ENCODE measurements at places on chromosomes 5 and 9. TPM values are rescaled to one million over a fixed set of nuclear protein-coding genes. Genes with fewer than 3 reads are reported as not detected.

OR1J2 gene
- not detected for total RNA-seq

CDC20B gene
- total RNA-seq = not detected

NR4A3 gene
- total RNA-seq = 0.17 TPM

TEX53 gene
- not detected for total RNA-seq

PCDHA5 gene
- not detected for total RNA-seq

ANKRD20A1 gene
- total RNA-seq = not detected

TPM2 gene
- 7.0 TPM for total RNA-seq

ADCY2 gene
- not detected for total RNA-seq

DNA sequence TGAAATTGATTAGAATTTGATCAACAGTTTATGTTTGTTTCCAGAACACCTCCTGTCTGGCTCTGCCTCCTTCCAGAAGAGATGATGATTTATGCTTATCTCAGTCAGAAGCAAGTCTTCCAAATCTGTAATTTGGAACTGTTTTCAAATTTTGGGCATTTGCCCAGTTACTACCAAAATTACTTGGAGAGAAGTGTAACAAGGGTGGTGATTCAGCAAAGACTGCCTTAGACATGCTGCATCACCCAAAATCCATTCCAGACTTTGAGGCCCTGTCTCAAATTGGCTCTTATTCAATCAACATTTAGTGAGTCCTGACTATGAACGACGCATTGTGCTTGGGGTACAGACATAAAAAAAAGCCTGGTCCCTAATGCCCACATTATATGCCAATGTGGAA is 89.4 kb downstream of the SH3TC2 start:
- peak; percentile 76 for DNase-seq

- DNase-seq = no peak
These were observed 6.4 kb upstream of the KIF2A start for GRCh38 chr5:62299600-62299999.

DNA sequence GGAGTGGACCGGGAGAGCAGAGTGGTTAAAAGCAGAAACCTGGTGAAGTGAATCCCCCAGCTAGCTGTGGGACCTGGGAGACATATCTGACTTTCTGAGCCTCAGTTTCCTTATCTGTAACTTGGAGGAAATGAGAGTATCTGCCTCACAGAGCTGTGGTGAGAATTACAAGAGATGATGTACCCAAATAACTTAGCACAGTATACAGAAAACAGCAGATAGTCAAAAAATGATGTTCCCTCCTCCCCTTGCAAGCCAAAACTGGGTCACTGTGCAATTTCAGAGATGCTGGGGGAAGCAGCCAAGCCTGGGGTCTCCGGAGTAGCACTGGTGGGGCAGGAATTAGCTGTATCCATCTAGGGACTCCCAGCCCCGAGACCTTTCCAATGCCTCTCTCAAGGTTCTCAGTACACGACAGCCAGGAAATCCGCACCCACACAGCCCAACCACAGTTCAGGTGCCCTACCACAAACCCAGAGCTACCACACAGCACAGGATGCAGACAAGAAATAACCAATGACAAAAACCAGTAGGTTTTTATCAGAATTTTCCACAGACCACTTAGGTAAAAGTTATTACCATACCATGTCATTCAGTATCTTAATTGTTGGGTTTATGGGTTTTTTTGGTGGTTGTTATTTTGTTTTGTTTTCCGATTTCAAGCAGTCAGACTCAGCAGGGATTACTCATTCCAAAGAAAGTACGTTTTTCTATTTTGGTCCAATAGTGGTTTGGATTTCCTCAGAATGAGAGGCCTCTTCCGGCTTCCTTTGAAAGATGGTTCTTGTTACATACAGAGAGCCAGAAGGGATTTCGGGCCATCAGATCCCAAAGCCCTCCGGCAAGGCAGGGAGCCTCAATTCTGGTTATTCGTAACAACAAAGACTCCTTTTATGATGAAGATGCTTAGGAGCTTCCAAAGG is 4.9 kb upstream of the HRH2 start:
- DNase-seq = peak; percentile 61

DNA sequence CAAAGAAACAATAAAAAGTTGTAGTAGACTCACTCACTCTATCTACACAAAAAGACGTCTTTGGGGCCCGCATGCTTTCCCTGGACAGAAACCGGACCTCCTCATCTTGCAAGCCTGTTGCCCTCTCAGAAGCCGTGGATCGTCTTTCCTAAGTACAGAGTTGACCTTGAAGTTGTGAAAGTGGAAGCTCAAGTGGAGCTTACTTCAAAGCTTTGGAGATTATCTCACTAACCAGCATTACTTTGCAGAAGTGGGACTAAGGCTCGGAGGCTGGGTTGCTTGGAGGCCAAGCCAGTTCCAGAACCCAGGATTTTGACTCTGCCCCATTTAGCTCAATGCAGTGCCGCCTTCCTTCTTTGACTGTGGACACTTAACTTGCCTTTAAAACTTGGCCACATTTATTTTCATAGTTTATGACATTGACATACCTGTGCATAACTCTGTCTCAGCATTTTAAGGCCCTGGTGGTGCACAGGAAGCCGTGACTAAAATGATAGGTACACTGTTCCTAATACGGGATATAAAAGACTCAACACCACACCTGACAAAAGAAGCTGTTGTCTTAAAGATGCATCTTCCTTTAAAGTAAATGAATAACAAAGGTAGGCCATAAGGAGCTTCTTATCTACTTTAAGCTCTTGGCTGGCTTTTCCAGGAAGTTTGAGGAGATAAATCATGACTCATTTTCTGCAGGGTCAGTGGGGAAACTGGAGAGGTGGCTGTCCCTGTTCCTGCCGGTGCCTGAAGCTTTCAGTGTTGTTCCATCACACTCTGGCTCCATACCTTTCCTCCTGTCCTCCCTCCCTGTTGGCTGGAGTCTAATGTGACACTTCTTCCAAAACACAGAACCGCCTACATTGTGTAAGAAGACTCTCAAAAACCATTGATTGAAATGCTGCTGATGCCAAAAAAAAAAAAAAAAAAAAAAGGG is 10.7 kb downstream of the SLC25A25 start:
- peak; percentile 82 for DNase-seq

DNA sequence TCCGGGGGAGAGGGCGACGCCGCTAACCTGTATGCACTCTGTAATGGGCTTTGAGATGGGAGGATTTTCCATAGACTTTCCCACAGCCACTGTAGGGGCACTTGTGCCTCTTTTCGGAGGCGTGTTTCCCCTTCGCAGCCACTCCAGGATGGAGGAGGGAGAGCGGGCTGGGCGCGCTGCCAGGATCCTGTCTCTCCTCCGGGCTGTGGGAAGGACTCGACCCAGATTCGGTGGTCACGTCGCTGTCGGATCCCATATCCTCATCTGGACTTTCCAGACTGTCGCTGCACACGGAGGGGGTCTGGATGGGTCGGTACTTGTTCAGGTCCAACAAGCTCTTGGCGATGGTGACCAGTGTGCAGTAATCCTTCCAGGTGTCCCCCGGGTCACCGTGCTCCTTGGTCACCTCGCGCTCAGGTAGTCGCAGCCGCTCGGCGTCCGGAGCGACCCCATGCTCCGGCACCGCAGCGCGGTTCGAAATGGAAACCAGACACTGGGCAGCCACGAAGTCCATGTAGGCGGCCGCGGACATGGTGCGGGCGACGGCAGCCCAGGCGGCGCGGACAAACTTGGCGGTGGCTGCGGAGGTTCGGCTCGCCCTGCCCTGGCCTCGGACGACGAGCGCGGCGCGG is 1.5 kb downstream of the KLF9 start:
- peak; percentile 87 for DNase-seq

DNA sequence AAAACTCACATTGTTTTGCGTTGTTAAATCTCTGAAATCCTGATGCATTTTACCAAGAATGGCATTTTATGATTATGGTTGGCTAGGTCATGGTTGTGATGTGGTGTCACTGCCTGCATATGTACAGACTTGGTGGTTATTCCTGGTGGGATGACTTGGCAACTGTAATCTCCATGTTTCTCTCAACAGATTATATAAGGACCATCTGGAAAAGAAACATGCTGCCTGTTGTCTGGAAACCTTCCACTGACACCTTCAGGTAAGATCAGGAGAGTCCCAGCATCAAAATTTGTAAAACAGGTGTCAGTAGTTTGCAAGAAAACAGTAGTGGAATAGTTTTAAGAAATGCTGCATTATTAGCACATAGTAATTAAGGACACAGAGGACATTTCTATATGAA is 3.0 kb upstream of the ACER2 start:
- no peak for DNase-seq

DNA sequence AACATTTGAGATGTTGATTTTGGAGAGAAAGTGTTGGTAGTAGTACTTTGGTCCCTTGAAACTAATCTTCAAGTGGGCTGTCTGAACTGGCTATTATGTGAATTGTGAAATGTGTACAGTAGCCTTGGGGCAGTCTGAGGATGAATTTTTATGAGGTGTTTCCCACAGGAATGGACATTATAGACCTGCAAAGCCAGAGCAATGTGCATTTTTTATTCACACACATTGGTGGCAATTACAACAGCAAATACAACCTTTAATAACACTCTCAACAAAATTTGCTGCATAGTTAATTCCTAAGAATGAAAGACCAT is 147.0 kb downstream of the PAM start:
- peak; percentile 70 for DNase-seq

DNA sequence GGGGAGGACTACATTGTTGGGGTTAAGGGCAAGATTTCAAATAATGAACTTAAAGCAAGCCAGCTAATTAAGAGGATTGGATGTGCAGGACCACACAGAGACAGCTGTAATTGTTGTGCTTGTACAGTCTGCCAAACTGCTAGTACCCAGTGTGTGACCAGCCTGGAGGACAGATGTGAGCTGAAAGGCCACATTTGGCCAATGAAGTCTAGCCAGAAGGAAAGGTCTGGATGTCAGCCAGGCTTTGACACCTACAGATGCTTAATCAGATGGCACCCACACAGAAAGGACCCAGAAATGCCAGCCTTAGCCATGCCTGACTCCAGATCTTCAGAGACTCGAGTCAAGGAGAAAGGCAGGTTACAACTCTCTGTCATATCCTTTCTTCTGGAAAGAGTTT is 491.1 kb downstream of the KIF4B start:
- no peak for DNase-seq

DNA sequence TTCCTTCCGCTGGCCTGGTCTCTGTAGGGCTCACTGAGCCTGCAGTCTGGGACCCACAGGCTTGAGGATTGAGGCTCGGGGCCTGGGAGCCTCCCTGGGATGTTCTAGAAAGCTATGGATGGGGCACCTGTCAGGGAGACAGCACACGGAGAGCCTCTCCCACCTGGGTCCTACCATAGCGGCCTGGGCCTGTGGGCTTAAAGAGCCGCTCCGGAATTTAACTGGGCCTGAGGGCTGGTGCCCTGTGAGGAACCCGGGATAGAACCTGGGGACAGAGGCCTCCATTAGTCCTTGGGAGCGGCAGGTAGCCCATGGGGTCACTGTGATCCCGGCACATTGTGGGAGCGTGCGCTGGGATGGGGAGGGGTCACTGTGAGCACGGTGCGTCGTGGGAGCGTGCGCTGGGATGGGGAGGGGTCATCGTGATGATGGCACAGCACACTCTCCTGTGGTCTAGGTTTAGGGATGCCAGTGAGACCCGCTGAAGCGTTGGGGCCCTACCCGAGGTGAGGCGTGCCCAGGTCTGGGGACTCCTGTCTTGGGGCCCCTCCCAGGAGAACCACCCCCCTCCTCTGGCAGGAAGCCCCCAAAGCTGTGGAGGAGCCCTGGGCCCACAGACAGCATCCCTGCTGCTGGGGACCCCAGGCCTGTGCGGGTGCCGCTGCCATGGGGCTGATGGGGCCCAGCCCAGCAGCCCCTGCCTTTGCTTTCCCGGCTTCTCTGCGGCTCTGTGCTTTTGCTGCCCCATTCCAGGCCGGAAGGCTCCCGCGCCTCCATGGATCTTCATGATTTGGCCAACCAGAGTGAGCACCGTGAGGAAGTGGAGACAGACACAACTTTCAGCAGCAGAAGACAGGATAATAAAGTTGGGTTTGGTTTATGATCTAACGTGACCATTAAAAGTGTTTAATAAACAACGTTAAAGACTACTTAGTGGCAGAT is 3.4 kb upstream of the CEP72 start:
- DNase-seq = no peak

- no peak for DNase-seq
These were observed 28.1 kb downstream of the PIK3R1 start for GRCh38 chr5:68243681-68244080.

DNA sequence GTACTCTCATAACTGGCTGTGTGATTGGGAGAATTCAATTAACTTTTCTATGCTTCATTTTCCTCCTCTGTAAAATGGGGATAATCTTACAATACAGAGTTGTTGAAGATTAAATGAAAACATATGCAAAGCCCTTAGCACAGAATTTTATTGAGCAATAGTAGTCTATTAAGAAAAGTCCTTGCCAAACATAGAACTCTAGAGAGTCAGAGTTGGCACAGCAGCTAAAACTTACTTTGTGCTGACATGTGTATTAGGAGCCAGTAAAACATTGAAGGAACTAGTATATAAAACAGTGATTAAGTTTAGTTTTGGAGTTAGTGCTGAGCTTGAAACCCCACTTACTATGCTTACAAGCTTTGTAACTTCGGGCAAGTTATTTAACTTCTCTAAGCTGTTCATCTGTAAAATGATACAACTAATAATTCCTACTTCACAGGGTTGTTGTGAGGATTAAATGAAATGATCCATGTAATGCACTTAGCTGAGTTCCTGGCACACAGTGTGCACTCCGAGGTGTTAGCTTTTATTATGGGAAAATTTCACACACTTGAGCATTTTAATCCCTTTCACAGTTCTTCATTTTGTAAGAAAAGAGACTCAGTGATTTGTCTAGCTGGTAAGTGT is 20.0 kb upstream of the GRIN3A start:
- DNase-seq = no peak

- DNase-seq = no peak
These were observed 5.9 kb downstream of the PDLIM7 start for GRCh38 chr5:177491429-177491945.

- DNase-seq = no peak
These were observed 162.2 kb downstream of the TTLL11 start for GRCh38 chr9:121930956-121931355.

DNA sequence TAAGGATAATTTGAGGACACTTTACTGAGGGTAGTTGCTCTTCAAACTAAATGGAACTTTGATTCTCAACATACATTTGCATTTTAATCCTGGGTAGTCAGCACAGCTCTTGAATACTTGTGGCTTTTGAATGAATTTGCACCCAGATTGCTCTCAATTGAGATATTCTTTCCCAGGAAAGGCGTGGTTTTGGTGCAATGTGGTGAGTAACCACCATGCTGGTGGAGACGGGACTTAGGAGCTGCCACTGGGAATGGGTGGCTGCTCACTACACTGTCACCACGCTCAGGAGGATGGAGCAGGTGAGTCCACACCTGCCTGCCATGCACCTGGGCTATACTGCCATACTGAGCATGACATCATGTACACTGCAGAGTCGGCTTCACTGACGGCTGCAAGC is 99.2 kb downstream of the IRX1 start:
- DNase-seq = peak; percentile 7

DNA sequence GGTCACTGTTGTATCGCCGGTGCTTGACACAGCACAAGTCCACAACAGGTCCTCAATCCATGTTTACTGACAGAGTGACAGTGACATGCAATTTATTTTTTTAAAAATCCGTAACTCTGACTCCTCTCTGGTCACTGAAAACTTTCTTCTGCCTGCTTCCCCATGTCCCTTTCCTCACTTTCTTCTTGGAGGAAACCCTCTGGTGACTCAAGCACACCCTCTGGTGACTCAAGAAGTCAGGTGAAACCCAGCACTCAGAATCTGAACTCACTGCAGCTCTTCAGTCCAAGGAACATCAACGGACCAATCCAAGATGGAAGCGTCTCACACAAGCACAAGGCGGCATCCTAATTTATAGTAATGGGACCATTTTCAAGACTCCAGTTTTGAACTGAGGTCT is 245.9 kb downstream of the FSTL4 start:
- no peak for DNase-seq

- DNase-seq = no peak
These were observed 25.1 kb downstream of the EXD3 start for GRCh38 chr9:137397675-137398423.

Data from M059J (cell line).